EH (cell line): ENCODE measurements at places on chromosomes 7 and 10.

- no peak for DNase-seq
Measured at GRCh38 chr7:25855854-25856782, 295.9 kb upstream of the NFE2L3 start.

DNA sequence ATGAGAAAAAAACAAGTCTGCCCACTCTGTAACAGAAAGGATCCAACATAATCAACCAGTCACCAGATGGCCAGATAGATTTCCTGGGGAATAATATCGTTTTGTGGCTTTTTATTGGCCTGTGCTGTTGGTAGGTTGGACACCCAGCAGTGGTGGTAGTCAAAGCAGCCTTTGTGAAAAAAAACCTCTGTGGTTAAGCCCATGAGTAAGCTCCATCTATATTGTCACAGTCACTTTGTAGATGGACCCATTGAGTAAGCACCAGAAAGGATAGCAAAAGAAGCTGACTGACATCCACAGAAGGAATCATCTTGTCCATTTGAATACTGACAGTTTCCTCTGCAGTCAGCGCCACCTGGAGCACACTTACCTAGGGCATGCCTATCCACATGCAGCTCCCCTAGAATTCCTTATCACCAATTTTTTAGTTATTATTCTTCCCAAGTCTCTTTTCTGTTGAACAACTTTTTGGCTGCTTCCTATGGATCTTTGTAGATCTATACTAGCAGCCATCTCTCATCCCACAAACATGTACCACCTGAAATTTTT, 96.9 kb downstream of the IQUB start:
- DNase-seq, result no peak

- DNase-seq, result no peak
Measured at GRCh38 chr7:157486007-157486755, 149.4 kb downstream of the DNAJB6 start.

- no peak for DNase-seq
Measured at GRCh38 chr10:76072384-76072783, 641.0 kb downstream of the LRMDA start.

DNA sequence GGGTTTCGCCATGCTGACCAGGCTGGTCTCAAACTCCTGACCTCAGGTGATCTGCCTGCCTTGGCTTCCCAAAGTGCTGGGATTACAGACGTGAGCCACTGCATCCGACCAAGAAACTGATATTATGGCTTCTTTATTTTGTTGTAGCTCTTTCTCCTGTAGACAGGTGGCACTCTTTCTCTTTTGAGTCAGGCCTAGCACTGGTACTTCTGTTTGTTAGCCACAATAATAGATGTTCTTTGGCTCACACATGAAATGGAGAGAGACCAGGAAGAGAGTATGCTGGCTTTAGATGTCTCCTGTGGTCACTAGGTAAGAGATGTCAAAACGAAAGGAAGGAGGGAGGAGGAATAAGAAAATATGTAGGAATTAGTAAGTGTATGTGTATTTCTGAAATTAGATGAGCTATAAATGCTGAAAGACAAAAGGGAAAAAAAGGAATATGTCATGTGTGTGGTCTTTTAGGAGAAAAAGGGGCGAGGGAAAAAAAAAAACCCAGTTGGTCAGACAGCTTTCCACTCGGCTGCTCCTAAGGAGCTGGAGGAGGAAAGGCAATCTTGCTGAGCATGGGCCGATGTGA, 78.7 kb downstream of the CLEC2L start:
- peak; percentile 56 for DNase-seq

- DNase-seq, result peak; percentile 35
Measured at GRCh38 chr7:114930829-114931655, 9.1 kb downstream of the MDFIC start.

DNA sequence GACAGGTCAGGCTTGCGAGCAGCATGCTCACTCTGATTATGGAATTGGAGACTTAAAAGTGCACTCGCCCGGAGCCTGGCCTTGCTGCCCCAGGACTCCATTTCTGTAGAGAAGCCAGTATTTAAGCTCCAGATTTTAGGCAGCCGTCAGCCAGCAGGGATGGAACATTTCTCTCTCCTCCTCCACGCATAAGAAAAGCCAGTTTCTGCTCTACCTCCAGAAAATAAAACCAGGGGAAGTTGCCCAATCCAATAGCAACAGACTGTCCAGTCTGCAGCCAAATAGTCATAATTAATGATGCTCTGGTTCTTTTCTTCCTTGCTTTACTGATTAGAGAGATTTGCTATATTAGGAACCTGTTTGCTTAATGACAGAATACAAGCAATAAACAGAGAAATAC, 203.2 kb downstream of the GFRA1 start:
- DNase-seq, result no peak

DNA sequence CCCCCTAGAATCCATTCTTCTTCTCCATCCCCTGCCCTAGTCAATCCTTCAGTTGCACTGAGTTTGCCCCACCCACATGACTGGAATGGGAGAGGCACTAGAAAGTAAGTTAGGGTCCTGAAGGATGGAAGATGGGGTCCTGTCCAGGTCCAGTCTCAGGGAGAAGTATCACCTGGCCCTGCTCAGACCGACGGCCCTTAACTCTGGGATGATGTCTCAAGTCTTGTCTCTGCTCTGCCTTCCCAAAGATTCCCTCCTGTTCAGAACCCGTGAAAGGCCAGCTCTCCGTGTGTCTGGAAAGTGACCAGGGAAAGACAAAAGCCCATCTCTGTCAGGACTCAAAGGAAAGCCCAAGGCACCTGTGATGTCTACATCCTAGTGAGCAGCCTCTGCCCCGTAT, 88.8 kb downstream of the OAT start:
- DNase-seq, result no peak

DNA sequence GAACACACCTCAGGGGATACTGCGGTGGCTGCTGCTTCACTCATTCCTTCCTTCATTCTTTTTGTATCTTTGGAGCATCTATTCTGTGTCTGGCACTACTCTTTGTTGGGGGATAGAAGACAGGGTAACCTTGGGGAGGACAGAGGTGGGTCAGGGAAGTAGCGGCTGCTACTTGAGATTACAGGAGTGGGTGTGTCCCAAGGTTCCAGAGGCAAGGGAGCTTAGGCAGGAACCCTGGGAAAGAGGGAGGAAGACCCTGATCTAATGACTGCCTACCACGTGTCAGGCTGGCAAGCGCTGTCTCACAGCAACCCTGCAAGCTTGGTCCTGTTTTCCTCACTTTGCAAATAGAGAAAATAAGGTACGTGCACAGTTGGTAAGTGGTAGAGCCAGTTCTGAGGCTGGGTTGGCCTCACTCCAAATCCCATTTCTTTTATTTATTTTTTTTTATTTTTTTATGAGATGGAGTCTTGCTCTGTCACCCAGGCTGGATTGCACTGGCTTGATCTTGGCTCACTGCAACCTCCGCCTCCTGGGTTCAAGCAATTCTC, 985.9 kb upstream of the ZNF722 start:
- DNase-seq, result no peak

DNA sequence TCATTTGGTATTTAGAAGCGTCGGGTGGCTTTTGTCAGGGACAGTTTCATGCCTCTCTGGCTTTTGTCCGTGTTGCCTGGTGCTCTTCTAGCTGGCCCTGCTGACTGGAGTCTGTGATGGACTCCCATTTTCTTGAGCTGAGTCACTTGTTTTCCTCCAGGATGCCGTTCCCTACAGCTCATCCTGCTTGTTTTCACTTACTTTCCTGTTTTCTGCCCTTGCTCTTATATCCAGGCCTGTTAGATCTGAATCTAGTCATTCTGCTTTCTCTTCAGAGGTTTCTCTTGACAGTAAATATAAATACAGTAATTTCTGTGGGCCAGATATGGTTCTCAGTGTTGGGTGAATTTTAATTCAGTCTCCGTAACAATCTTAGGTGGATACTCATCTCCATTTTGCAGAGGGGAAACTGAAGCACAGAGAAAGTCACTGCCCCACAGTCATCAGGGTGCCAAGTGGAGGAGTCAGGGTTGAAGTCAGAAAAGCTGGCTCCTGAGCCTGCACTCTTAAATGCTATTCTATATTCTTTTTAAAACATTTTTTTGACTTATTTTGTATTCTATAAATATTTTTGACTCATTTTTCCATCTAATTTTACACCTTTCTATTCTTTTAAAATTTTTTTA, 85.4 kb downstream of the CCNY start:
- peak; percentile 95 for DNase-seq

GRCh38 chr10:97843281-97843671, 6.4 kb upstream of the GOLGA7B start:
- DNase-seq, result no peak

GRCh38 chr7:14888962-14889361, 13.6 kb downstream of the DGKB start:
- no peak for DNase-seq

DNA sequence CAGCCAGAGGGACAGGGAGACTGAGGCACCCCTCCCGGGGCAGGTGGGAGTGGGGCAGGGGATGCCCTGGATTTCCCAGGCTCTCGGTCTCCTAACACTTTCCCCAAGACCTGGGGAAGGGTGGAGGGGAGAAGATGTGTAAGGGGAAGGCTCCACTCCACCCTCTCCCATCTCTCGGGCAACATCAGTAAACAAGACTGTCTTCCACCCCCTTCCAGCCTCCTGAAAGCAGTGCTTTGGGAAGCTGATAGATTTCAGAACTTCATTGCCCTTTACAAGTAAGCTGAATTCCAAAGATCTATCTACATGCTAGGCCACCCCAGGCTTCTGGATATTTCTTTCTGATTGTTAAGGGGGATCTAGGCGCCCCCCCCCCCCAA, 3.7 kb downstream of the FLNC start:
- no peak for DNase-seq

GRCh38 chr10:63264617-63265221, 131.6 kb downstream of the NRBF2 start:
- no peak for DNase-seq

DNA sequence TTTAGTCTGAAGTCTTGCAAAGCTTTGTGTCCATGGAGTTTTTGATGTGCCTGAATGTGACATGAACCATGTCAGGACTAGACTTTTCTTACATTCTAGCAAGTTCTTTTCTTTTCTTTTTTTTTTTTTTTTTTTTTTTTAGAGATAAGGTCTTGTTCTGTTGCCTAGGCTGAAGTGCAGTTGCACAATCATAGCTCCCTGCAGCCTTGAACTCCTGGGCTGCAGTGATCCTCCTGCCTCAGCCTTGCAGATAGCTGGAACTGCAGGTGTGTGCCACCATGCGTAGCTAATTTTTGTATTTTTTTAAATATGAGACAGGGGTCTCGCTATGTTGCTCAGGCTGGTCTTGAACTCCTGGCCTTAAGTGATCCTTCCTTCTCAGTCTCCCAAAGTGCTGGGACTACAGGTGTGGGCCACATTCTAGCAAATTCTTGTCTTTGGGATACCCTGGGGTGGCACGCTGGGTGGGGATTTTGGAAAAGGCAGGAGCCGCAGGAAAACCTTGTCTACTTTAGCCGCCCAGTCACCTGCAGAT, 152.8 kb downstream of the SVIL start:
- no peak for DNase-seq

GRCh38 chr10:110207805-110208613, 604 bp downstream of the MXI1 start:
- DNase-seq, result peak; percentile 40

DNA sequence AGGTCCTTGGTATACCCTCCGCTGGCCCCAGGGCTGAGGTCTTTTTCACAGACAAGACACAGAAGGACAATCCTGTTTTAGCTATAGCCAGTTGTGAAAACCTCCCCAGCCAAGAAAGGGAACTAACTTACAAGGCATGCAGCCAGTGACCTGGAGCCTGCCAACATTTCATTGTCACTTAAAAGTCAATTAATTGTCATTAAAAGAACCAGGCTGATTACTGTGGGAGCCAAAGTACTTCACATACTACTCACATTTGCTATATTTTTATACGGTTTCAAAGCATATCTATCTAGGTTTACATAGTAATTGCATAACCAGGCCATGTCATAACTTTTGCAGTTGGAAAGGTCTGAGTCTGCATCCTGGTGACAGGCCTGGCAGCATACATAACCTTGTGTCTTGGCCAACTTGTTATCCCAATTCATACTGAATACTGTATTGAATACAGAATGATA, 31.1 kb downstream of the NRBF2 start:
- no peak for DNase-seq
